ENCODE measurements at places on chromosomes 5 and 9. TPM values are rescaled to one million over a fixed set of nuclear protein-coding genes. Genes with fewer than 3 reads are reported as not detected.

The CLIC3 gene
- not detected for total RNA-seq

The TXN gene
- total RNA-seq: 297 TPM

The ANKRD20A1 gene
- total RNA-seq: not detected

GRCh38 chr5:170606941-170607340, 103.1 kb downstream of the KCNIP1 start:
- H3K27me3 ChIP-seq: no peaks in the 10 kb centered on the region
- H3K27ac ChIP-seq: no peak overlapping the region
- no peaks in the 10 kb centered on the region for H3K36me3 ChIP-seq

GRCh38 chr5:30401479-30402058, 791.9 kb upstream of the CDH6 start:
- DNase-seq: peak; percentile 57
- no peaks in the 10 kb centered on the region for H3K4me1 ChIP-seq
- H3K4me3 ChIP-seq: no peak overlapping the region
- H3K27ac ChIP-seq: no peak overlapping the region

DNA sequence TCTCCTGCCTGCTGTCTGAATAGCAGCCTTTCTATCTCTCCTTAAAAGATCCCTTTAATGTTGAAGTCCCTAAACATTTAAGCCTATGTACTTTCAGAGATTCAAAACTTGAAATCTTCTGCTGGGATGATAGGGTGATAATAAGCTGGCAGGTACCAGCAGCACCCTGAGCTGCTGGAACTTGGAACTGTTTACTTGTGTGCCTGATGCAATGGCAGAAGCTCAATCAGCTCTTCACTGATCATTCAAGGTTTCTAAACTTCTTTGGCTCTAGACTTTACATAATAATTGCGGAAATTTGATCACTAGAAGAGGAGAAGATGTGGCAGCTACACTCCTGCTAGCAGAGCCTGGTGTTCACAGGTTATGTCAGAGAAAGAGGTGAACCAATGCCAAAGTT, 27.6 kb downstream of the MRPS27 start:
- no peaks in the 10 kb centered on the region for H3K27me3 ChIP-seq
- no peak overlapping the region for H3K4me3 ChIP-seq
- H3K4me1 ChIP-seq: peaks cover 5% of the 10 kb centered on the region
- no peak for DNase-seq
- H3K36me3 ChIP-seq: peaks cover 50% of the 10 kb centered on the region

- no peaks in the 10 kb centered on the region for H3K27me3 ChIP-seq
- H3K27ac ChIP-seq: no peak overlapping the region
- no peaks in the 10 kb centered on the region for H3K36me3 ChIP-seq
Observed at GRCh38 chr9:121954477-121955140, 138.5 kb downstream of the TTLL11 start.

DNA sequence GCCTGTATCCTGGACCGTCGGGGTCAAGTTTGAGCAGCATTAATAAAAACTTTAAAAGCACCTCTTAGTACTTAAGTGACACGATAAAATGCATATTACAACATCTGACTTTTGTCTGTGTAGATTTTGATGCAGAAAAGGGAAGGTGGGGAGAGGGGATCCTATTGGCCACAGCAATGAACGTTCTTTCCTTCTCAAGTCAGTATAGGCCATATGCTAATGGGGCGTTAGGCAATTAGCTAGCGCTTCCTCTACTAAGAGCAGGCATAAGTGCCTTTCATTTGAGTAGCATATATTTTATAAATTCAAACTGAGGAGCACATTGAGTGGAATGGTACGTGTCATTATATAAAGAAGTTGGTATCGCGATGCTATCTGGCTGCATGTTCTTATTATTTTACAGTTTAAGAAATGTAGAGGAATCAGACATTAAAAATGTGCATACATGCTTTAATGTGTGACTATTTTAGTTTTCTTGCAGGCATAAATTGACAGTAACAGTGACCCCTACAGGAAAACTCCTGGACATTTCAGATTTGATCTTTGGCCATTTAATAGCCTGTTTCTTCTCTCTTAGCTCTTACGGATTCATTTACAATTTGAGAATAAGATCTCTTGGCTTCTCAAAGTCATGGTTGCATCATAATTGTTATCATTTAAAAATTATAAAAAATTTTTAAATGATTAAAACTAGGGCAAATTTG, 1.1 kb upstream of the GNA14 start:
- H3K27me3 ChIP-seq: peaks cover 24% of the 10 kb centered on the region
- no peak overlapping the region for H3K27ac ChIP-seq
- peak overlapping the region; percentile 47 for H3K4me3 ChIP-seq
- DNase-seq: no peak

DNA sequence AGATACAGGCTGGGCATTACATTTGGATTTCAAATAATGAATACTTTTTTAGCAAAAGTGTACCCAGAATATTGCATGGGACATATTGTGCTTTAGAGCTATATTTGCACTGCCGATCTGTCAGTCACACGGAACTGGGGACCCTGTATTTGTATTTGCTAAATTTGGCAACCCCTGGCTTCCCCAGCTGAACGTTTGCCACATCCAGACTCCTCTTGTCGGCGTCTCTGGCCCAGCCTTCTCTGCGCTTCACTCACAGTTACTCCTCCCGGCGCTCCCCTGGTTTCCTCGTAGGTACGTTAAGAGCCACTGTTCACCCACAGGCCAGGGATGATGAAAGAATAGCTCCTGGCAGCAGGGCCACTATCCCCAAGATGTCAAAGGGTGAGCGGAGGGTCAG, 58.7 kb downstream of the NSUN2 start:
- H3K4me1 ChIP-seq: no peaks in the 10 kb centered on the region
- no peaks in the 10 kb centered on the region for H3K27me3 ChIP-seq
- H3K4me3 ChIP-seq: no peak overlapping the region
- H3K36me3 ChIP-seq: no peaks in the 10 kb centered on the region

DNA sequence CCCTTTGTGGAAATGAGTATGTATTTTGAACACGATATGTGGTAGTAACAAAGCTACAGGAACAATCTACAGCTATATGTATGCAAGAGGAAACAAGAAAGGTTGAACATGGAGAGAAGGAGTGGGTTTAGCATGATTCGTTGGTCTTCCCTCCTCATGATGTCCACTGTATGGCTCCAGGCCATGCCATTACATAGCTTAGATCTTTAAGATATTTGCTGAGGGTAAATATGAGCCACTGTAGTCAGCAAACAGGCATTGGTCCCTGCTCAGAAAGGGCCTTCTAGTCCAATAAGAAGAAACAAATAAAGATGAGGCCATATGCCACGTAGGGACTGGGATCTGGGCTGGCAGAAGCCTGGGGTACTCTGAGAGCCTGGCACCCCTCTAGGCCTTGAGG, 543.2 kb upstream of the SGCD start:
- no peak overlapping the region for H3K27ac ChIP-seq
- H3K27me3 ChIP-seq: no peaks in the 10 kb centered on the region
- no peaks in the 10 kb centered on the region for H3K4me1 ChIP-seq
- no peak for DNase-seq
- no peak overlapping the region for H3K4me3 ChIP-seq
- no peaks in the 10 kb centered on the region for H3K36me3 ChIP-seq

All from H1 (cell line).